ENCODE measurements at places on chromosomes 3 and 15.

- no peak for DNase-seq
Measured at GRCh38 chr15:44550256-44550655, 13.3 kb downstream of the EIF3J start.

DNA sequence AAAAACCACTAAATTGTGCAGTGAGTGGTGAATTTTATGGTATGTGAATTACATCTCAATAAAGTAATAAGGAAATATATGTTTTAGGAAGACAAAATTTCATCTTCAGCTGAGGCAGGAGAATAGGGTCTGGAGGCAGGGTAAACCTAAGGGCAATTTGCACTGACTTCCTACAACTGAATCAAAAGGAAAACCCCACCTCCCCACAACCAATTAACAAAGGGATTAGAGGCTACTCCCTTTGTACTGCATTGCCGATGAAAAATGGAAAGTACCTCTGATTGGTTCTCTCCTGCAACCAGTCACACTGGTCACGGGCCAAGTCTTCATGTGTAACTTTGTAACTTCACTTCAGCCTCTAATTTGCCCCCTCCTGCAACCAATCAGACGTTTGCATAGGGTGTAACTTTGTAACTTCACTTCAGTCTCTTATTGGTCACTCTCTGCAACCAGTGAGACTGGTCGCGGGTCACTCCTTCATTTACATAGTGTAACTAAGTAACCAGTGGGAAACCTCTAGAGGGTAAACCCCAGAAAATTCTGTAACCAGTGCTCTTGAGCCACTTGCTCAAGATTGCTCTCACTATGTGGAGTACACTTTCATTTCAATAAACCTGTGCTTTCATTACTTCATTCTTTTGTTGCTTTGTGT lies 244.5 kb downstream of the CNTN4 start:
- DNase-seq: no peak

GRCh38 chr15:76147906-76148570 lies 88.3 kb downstream of the TMEM266 start:
- DNase-seq: peak; percentile 78

GRCh38 chr15:45481135-45481534 lies 41.4 kb downstream of the SLC30A4 start:
- no peak for DNase-seq

DNA sequence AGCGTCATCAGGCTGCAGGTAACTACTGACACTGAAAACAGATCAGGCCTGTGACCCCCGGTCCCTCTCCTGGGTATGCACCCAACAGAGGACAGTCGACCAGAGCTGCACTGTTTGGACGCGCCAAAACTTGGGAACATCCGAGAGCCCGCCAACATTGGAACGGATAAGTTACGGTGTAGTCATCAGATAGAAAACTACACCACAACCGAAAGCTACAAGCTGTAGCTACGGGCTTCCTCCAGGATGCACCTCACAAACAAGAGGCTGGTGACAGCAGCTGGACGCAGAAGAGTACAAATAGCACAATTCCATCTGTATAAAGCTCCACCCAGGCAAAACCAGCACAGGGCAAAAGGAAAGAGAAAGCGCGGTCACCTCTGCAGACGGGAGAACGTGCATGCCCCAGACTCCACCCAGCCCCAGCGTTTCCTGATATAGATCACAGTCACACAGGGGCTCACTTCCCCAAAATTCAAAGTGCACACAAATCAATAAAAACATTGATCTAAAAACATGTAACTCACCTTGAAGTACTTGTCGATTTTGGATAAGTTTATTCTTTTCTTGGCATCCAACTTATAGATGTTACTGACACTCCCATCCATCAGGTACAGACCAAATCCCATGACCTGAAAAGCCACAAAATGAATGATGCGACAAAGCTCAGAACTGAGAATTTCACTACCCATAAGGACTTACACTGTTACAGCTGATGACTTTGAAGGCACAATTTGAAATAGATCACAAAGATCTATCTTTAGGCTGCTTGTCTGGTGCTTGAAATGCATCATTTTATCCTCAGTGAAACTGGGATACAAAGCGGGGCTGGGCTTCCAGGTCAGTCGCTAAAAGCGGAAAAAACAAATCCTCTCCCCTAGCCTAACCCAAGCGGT lies 43.3 kb downstream of the CYFIP1 start:
- DNase-seq: peak; percentile 81

DNA sequence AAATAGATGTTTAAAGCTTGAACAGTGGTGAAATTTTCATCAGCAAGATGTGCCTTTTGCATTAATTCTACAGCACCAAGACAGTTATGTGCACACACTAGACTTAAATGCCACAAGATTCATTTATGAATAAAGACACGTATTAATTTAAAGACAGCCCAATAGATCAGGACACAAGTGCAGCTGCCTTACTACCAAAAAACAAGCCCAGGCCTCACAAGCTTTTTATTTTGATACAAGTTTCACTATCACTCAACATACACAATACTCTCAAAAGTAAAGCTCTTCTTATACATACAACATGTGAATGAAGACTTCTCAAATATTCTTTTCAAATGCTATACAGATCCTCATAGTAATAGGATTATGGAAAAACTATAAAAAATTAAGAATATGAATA lies 2.4 kb downstream of the ACAP2 start:
- DNase-seq: no peak

DNA sequence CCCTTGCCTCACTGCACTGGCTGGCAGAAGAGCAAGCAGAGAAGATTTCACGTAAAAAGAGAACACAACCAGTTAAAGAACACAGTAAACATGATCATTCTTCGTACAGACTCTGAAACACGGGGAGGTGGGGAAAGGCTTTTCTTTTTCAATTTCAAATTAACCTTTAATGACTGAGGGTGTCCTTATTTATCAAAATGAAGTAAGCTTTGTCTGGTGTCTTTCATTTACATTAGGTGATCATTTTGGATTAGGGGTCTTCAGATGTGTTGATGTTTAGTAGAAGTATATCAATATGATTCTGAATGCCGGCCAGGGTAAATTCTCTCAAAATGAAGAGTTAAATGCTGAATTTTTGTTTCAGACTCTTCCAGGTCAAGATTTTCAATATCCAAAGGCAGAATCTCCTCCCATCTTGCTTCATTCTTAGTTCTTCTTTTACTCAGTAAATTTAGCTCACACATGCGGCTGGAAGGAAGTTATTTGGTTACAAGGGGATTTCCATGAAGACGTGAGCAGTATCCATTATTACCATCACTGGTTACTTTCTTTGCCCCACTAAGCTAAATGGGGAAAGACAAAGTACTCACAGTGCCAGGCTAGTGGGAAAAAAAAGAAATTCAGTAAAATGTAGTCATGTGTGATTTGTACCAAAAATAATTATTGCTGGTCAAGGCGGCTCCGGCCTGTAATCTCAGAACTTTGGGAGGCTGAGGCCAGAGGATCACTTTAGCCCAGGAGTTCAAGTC lies 272.2 kb upstream of the NR2F2 start:
- DNase-seq: peak; percentile 25

GRCh38 chr15:67150023-67150860 lies 84.8 kb downstream of the SMAD3 start:
- peak; percentile 40 for DNase-seq

GRCh38 chr3:66320390-66320789 lies 99.6 kb downstream of the SLC25A26 start:
- DNase-seq: no peak

DNA sequence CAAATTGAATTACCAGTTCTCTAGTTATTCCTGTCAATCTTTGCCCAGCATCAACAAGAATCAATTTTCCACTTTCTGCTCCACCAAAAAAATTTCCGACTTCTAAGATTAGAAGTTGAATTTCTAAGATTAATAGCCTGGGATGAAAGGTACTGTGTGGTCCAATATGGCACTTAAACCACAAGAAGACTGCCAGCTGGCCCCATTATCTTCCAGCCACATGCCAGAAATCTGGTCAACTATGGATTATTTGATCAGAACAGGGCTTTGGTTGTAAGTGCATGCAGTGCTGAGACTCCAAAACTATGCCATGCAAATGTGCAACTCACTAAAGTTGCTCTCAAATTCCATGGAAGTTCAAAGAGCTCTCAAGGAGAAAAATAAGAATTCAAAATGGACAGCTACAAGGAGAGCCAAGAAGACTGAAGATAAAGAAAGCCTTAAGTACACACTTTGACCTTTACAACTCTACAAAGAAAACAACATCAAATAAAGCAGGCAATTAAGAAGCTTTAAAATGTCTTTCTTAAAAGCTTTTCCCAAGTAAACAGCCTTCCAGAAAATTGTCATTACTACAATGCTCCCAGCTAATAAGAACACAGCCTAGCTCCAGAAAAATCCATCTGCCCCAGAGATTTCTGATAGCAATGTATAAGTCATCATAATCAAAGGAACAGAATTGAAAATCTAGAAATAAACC lies 64.2 kb downstream of the ST3GAL6 start:
- no peak for DNase-seq

DNA sequence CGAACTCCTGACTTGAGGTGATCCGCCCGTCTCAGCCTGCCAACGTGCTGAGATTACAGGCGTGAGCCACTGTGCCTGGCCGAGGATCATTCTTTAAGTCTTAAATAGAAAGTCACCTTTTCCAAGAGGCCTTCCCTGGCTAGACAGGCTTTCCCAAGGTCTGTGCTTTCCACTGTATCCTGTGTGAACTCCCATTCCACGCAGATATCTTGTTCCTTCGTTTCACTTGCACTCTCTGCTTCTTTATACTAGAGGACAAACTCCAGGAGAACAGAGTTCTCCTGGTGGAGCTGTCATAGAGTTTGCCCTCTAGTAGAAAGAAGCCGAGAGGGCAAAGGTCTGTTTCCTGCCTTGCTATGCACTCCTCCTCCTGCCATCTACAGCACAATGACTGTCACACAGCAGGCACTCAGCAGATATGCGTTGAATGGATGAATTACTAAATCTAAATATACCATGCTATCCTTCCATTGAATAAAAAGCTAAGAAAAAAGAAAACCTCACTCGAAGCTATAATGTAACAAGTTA lies 211.2 kb downstream of the FOXP1 start:
- no peak for DNase-seq

DNA sequence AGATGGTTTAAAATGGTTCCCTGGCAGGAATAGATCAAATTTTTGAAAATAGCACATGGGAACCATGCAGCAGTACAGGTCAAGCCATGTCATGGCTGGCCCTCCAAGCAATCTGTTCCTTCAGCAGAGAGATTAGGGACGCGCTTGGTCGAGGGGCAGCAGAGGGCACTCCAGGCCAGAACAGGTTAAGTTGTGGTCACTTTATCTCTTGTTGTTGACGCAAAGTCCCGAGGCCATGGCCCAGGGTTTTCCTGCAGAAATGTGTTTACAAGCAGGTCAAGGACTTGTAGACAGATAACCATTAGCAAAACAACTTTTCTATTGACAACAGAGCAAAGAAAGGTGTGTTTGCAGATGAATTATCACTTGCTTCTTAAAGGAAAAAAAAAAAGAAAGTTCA lies 570.0 kb upstream of the NR2F2 start:
- DNase-seq: no peak

DNA sequence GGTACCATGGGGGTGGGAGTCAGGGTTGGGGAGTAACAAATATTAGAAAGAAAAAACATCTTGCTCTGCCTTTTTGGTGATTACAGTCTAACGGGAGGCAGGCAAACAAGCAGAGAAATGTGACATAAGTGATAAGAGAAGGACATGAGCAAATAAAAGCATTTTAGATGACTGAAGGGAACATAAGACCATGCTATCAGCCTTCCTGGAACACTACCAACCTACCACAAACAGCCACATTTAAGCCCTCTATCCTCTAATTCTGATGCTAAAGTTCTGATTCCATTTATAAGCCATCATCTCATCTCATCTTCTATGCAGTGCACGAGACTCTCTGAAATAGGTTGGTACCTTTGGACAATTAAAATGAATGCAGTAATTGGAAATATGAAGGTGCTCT lies 243.4 kb upstream of the P2RY1 start:
- DNase-seq: no peak

- no peak for DNase-seq
Measured at GRCh38 chr3:26807272-26807671, 184.7 kb downstream of the LRRC3B start.
